ENCODE measurements at places on chromosomes 3 and 15.

DNA sequence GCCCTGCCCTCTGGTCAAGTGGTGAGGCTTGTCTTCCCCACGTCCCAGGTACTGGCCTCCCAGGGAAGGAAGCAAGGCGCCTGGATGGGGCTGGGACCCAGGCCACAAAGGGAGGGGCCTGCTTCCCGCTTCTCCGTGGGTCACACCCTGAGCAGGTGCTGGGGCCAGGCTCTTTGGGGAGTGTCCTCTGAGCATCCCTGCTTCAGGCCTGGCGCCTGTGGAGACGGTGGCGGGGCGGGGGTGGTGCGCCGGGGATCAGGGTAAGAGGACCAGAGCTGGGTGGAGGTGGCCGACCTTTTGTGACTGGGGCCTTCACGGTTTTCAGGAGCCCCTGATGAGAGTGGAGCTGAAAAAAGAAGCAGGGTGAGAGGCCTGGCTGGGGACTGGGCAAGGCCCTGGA is 3.6 kb downstream of the PLA2G4B start:
- no peak for DNase-seq

DNA sequence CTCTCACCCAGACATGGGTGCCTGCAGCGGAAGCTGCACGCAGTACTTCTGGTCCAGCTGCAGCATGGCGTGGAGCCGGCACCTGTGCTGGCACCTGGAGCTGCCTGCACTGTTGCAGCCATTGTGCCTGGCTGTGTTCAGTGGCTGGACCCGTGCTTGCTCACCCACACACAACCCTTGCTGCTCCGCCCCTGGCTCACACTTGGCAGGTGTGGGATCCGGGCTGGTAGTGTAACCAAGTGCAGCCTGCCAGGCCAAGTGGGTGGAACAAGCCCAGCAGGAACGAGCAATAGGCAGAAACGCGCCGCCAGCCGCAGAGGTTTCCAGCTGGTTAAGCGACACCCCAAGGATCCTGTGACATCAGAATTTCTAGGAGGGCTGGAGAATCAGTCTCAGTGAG is 11.2 kb upstream of the SCAPER start:
- DNase-seq, result no peak

GRCh38 chr3:43640681-43641080 is 18.9 kb upstream of the ANO10 start:
- no peak for DNase-seq

DNA sequence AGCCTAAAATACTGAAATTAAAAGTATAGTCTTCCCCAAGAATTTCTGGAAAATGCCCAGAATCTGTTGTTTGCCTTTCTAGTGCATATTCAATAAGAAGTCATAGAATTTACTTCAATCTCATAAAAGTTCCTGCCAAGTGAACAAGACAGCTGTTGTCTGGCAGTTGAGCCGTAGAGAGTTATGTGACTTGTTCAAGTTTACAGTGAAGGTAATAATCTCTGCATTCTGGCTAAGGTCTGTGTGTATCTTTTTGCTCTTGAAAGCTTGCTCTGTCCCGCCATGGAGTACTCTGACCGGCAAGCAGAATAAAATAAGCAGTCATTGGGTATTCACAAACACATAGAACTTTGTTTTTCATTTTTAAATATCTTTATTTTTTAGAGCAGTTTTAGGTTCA is 77.8 kb downstream of the GHSR start:
- no peak for DNase-seq

DNA sequence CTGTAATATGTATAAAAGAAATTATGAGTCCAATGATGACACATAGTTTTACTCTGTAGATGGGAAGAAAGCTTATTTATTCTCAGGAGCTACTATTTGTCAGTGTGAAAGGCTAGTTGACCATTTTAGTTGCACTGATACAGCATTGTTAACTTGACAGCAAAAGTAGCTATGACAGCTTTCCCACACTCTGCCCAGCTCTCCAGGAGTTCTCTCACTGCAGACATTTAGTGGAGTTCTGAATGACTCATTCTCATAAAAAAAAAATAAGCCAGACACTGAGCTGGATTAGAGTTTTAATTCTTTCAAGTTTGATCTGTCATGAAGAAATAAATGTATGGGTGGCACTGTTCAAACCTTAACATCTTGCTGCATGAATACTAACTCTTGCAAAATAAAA is 77.2 kb upstream of the CFAP20DC start:
- DNase-seq, result no peak

- DNase-seq, result no peak
Measured at GRCh38 chr3:155497930-155498647, 204.6 kb upstream of the STRIT1 start.

- no peak for DNase-seq
Measured at GRCh38 chr3:197516517-197516889, 39.3 kb downstream of the BDH1 start.

GRCh38 chr3:45605534-45605933 is 11.0 kb downstream of the LIMD1 start:
- DNase-seq, result no peak

DNA sequence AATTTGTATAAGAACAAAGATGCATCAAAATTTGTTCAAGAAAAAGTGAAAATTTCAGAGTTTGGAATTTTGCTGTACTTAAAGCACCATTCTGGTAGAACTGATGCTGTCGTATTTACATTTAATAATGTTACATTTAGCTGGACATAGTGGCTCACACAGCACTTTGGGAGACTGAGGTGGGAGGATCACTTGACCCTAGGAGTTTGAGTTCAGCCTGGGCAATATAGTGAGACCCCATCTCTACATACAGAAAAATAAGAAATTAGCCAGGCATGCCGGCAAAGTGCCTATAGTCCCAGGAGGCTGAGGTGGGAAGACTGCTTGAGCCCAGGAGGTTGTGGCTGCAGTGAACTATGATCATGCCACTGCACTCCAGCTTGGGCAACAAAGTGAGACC is 51.5 kb upstream of the SKIL start:
- no peak for DNase-seq

- DNase-seq, result no peak
Measured at GRCh38 chr3:49260806-49261324, 16.2 kb downstream of the C3orf62 start.

DNA sequence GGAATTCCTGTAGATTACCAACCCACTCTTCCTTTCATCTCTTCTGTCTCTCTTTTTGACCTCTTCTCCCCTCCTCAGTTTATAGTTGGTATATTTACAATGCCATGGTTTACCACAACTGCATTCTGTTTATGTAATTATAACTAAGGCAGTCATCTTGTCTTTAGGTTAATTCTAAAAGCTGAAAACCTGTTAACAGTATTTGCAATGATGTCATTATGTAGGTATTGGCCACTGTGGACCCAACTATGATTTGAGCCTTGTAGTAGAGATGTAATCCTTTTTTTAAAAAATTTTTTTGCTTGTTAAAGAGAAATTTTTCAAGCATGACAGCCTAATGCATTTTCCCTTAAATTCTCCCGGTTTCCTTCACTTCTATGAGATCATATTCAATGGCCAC is 30.7 kb upstream of the CHST2 start:
- DNase-seq, result no peak

DNA sequence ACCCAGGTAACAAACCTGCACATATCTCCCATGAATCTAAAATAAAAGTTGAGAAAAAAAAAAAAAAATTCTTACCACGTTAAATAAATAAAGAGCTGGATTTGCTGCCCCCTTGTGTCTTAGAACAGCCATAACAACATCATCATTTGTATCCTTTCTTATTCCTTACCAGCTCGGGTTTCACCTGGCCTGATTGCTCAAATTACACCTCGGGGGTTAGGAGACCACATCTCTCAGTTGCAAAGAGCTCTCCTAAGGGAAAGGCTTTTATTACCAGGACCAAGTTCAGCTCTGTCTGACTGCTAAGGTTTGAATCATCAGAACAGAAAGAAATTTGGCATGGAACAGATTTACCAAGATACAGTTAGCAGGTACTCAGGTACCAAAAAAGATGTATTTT is 25.8 kb upstream of the RPL39L start:
- no peak for DNase-seq

GRCh38 chr3:25592510-25592968 is 72.2 kb downstream of the TOP2B start:
- DNase-seq, result no peak

- no peak for DNase-seq
Measured at GRCh38 chr3:183061391-183062172, 37.7 kb downstream of the MCCC1 start.

GRCh38 chr3:98038876-98039275 is 3.8 kb upstream of the GABRR3 start:
- DNase-seq, result no peak

DNA sequence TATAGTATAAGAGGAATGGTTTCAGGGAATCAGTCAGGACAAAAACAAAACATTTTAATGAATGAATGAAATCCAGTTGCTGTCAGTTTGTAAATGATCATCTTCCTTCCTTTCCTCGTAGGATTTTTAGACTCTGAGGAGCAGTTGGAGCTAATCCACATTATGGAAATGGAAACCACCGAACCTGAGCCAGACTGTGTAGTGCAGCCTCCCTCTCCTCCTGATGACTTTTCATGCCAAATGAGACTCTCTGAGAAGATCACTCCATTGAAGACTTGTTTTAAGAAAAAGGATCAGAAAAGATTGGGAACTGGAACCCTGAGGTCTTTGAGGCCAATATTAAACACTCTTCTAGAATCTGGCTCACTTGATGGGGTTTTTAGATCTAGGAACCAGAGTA is 3.1 kb downstream of the TIPARP start:
- no peak for DNase-seq

DNA sequence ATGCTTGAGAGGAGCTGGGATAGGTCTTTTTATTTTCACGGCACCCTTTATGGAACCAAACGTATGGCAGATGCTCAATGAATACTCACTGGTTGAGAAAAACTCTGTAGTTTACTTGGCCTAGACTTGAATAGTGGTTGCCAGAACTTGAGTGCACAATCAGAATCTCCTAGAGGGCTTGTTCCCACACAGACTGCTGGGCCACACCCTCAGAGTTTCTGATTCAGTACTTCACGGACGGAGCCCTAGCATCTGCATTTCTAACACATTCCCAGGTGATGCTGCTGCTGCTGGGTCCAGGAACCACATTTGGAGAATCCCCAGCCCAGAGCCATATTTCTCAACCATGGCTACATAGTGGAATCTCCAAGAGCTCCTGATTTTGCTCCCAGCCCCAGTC is 24.6 kb downstream of the CA12 start:
- DNase-seq, result no peak

- DNase-seq, result no peak
Measured at GRCh38 chr15:58249646-58250312, 111.6 kb downstream of the AQP9 start.

GRCh38 chr15:72859017-72859756 is 75.6 kb upstream of the ADPGK start:
- no peak for DNase-seq

Data from activated T-helper 9 cell treated with anti-CD3 and anti-CD28 coated beads, Interleukin-2, amount 50 U/mL, for 16 hours (primary cell).